ENCODE measurements at places on chromosomes 13 and 19.
A peak's percentile ranks its signal among the peaks of the same experiment; 100 is the strongest.

DNA sequence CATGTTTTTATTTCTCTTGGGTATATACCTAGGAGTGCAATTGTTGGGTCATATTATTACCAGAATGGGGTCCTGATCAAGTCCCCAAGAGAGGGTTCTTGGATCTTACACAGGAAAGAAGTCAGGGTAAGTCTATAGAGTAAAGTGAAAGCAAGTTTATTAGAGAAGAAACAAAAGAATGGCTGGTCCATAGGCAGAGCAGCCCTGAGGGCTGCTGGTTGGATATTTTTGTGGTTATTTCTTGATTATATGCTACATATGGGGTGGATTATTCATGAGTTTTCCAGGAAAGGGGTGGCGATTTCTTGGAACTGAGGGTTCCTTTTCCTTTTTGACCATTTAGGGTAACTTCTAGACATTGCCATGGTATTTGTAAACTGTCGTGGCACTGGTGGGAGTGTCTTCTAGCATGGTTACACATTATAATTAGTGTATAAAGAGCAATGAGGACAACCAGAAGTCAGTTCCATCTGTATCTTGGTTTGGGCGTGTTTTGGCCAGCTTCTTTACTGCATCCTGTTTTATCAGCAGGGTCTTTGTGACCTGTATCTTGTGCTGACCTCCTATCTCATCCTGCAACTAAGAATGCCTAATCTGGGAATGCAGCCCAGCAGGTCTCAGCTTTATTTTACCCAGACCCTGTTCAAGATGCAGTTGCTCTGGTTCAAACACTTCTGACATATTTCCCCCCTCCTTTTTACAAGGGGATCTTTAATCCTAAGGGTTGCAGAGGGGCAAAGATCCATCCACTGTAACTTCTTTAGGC, 41.1 kb downstream of the CEACAM1 start:
- peak; percentile 33 for DNase-seq

DNA sequence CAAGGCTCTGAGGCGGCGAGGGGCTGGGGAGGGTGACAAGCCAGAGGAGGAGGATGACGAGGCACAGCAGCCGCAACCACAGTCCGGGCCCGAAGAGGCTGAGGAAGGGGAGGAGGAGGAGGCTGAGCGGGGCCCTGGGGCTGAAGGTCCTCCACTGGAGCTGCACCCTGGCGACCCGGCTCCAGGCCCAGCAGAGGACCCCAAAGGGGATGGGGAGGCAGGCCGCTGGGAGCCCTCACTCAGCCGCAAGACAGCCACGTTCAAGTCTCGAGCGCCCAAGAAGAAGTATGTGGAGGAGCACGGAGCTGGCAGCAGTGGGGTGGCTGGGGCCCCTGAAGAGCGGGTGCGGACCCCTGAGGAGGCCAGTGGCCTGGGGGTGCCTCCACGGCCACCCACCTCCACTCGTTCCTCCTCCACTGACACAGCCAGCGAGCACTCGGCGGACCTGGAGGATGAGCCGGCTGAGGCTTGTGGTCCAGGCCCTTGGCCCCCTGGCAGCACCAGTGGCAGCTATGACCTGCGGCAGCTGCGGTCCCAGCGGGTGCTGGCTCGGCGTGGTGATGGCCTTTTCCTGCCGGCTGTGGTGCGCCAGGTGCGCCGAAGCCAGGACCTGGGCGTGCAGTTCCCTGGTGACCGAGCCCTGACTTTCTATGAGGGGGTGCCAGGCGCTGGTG, 2.9 kb downstream of the CIC start:
- DNase-seq: no peak

- no peak for DNase-seq
These were observed 15.2 kb downstream of the EPN1 start for GRCh38 chr19:55690109-55690768.

DNA sequence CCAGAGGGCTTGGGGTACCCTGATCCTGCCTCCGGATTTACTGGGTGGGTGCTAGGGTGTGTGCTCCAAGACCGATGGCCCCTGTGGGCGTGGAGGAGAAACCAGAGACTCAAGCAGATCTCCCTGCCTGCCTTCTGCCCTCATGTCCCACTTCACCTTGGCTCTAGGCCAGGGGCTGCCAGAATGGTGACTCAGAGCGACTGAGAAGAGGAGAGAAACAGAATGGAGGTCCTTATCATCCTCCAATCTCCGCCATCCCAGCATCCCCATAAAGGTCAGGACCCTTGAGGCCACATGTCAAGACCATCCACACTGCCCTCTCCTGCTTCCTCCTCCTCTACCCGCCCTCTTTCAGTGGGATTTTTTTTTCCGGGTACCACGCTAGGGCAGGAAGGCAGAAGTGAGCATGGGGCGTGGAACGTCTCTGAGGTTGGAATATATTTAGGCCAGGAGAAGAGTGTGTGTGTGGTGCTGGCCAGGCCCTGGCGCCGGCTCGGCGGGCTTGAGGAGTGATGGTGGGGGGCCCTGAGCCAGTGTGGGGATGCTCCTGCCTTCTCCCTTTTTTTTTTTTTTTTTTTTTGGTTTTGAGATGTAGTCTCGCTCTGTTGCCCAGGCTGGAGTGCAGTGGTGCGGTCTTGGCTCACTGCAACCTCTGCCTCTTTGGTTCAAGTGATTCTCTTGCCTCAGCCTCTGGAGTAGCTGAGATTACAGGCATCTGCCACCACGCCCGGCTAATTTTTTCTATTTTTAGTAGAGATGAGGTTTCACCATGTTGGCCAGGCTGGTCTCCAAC, 22.3 kb downstream of the IER2 start:
- peak; percentile 85 for DNase-seq

DNA sequence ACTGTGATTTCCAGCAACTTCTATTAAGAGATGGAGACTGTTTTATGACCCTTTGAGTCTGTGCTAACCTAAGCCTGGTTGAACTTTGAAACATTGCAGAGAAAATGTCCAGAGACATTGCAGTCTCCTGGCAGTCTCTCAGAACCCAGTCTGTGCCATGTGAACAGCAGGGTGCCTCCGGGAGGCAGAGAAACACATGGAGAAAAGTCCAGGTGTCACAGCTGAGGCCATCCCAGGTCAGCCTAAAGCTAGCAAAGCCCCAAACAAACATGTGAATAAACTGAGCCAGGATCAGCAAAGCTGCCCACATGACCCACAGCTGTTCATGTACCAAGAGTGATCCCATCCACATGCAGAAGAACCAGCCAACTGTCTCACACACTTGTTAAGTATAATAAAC, 7.8 kb downstream of the CYP4F11 start:
- DNase-seq: no peak

DNA sequence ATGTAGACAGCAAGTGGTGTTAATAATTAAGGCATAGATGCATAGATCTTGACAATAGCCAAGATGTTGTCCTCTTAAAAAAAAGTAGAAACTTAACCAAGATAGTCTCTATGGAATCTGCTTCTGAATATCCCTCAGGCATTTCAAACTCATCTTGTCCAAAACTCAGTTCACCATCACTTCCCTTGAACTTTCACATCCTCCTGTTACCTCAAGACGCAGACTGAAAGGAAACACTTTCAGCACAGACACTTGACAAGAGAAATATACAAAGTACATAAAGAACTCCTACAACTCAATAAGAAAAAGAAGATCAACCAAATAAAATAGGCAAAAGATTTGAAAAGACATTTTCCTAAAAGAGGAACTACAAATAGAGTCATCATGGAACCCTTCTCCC, 451.1 kb downstream of the FOXO1 start:
- DNase-seq: no peak

DNA sequence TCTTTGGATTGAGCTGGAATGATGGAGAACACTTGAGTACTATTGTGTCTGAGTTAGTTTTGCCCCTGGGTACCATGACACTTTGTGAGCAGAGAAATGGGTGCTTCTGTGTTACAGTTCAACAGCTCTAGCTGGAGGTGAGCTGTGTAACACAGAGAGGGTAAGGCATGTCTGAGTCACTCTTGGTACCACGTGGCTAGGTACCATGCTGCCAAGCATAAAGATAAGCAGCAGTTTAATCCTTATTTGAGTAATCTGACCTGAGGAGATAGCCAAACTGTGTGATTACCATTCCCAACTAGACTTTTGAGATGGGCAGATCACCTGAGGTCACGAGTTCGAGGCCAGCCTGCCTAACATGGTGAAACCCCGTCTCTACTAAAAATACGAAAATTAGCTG, 122.0 kb downstream of the OLFM4 start:
- no peak for DNase-seq

GRCh38 chr19:28519952-28520861, 692.7 kb downstream of the UQCRFS1 start:
- no peak for DNase-seq

DNA sequence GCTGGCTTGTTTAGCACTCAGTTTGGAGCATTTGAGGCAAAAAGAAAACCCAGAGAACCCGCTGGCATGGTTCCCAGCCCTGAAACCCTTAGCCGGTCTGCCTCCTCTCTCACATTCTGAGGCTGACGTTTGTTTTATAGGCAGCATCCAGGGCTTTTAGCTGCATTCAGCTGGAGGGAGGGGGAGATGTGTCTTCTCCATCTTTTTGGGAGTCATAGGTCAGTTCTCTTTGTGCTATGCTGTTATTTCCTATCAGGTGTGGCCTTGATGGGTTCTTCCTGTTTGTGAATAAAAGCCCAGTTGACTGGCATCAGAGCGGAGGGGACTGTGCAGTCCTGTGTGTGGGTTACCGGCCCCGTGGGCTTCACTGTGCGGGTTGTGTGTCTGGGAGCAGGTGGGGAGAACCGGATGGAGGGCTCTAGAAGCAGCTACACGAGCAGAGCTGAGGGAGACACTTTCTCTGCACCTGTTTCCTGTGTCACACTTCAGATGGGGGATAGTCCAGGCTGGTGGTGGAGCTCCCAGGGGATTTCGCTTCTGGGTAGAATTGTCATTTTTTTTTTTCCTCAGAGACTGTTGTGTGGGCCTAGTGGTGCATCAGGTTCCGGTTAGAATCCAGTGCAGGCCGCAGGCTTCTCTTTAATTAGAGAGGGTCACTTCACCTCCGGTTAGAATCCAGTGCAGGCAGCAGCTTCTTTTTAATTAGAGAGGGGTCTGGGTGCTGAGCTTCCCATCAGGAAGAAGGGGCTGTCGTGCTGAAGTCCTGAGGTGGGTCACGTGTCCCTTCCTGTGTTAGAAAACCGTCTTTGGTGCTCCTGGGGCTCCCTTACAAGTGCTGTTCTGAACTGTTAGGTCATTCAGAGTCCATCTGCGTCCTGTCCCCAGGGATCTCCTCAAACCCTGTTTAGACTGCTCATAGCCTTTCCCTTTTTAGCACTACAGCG, 69.6 kb downstream of the ARHGEF7 start:
- no peak for DNase-seq

- DNase-seq: no peak
These were observed 50.9 kb downstream of the PEPD start for GRCh38 chr19:33470686-33471085.

GRCh38 chr19:16142032-16142580, 1.4 kb upstream of the HSH2D start:
- DNase-seq: no peak

- DNase-seq: no peak
These were observed 693.4 kb downstream of the PCDH9 start for GRCh38 chr13:66536746-66537145.

GRCh38 chr13:45974500-45974899, 78.0 kb downstream of the ZC3H13 start:
- DNase-seq: no peak

DNA sequence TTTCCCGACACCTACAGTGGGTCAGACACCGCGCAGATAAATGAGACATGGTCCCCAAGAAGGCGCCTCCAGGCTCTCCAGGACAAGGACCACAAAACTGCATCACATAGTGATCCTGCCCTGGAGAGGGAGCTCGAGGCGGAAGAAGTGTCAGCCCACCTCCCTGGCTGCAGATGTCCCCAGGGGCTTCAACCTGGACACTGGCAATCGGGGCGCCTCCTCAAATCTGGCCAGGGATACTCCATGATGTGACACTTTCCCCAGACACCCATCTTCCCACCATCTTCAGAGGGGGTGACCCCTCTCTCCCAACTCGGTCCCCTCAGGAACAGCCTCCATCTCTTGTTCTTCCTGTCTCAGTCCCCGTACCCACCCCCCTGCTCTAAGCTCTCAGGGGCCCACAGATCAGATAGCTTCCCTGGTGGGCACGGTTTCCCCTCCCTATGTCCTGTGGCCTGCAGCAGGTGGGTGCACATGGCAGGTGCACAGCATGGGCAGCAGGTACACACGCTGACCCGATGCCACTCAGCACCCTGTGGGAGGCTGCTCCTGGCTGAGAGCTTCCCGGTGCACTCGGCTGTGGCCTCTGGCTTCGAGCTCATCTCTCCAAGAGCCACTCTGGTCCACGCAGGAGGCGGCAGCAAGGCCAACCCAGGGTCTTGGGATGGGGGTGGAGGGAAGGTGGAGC, 61.2 kb downstream of the PEPD start:
- no peak for DNase-seq

GRCh38 chr19:43711751-43712355, 4.0 kb upstream of the IRGC start:
- DNase-seq: no peak

DNA sequence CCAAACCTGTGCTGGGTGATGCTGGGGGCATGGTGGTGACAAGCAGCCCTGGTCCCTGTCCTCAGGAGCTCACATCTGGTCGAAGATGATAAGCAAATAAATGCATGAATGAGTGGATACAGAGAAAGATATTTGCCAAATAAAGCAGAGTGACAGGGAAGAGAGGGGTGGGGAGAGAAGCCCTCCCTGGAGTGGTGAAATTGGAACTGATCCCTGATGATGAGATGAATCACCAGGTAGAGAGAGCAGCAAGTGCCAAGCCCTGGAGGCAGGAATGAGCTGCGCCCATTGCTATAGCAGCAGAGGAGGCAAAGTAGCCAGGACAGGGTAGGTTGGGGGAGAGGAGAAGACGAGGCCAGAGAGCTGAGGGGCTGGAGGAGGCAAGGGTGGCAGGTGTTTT, 13.7 kb downstream of the FXYD5 start:
- no peak for DNase-seq

DNA sequence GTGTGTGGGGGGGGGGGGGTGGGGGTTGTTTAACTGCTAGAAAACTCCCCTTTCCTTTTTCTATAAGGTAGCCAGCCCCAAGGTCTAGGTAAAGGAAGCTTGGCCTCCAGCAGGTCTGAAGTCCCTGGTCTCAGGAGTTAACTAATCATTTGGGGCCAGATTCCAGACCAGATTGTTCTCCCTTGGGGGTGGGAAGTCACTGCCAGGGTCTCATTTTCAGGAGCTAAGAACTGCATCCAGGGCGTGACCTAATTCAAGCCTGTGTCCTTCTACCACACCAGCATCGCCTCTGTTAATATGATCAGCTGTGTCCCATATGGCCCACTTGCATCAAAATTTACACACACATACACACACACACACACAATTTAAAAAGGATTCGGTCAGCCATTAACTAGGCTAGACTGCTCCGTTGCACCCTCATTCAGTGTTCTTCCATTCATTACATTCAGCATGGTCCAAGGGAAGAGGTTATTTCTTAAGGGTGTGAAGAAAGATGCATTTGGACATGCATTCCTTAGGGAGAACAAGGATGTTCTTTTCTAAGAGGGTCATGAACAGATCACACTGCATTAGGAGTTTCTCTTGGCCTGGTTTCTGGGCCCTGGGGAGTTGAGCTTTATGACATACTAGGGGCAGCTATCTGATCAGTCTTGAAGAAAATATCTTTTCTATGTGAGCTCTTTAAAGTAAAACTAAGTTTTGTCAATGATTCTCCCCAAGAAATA, 91.0 kb downstream of the FGF14 start:
- DNase-seq: no peak
